ENCODE measurements at places on chromosomes 2 and 18. TPM values are rescaled to one million over a fixed set of nuclear protein-coding genes. Genes with fewer than 3 reads are reported as not detected.
A peak's percentile ranks its signal among the peaks of the same experiment; 100 is the strongest.

Gene SERPINB8
- 5.9 TPM for total RNA-seq

Gene LAMA1
- total RNA-seq = 0.05 TPM

Gene DSG1
- not detected for total RNA-seq

Gene GEN1
- total RNA-seq = 19.7 TPM

Gene SLC4A1AP
- total RNA-seq = 19.8 TPM

DNA sequence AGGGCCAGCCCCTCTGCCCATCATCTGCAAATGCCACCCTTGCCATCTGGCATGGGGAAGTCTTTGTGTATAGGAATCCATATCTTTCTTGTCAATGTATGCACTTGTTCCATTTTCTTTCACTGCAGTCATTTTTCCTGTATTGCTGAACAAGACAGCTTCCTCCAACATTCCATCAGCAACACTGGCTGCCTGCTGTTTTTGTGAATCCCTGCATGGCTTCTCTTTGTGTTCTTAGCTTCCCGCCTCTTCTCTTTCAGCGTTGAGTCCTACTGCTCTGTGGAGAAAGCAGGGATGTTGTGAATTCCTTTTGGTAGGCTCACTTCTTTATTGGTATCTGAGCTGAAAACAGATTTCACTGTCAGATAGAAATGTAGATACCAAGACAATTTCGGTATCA, 150.0 kb downstream of the LPIN1 start:
- DNase-seq = no peak

DNA sequence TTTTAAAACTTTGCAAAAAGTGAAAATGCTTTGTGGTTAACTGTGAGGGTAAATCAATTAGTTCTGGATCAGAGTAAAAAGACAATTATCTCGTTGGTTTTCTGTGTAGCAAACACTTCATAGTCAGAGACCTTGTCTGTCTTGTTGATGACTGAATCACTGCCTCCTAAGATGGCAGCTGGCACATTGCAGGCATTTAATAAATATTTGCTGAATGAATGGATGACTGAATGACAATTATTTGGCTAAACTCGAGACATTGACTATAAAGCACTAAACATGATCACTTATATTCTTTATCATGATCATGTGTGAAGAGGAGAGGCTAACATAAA, 96.2 kb downstream of the MAIP1 start:
- no peak for DNase-seq

DNA sequence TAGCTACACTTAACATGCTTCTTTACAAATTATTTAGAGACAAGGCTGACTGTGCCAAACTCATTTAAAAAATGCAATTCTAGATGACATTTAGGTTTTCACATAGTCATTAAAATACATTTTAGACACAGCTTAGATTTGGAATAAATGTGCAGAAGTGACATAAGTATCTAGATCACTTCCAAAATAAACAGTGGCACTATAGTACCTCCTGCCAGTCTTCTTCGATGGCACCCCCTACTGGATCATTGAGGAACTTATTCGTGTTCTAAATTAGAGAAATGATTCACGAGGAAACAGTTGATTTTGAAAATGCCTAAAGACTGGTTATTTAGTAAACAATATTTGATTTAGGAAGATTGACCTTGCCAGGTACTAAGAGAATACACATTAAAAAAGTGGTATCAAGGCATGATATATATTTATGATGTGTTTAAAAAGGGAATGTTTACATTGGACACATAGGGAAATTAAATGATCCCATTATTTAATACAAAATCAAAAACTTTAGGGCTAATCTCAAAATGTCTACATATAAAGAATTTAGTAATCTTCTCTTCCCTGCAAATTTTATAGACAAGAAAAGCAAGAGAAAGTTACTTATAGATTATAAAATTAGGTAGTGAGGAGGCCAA, 323.9 kb downstream of the XIRP2 start:
- DNase-seq = peak; percentile 10

- DNase-seq = no peak
Measured at GRCh38 chr2:127647242-127648190, 1.6 kb downstream of the GPR17 start.
